ENCODE measurements at places on chromosomes 3 and 15.
A peak's percentile ranks its signal among the peaks of the same experiment; 100 is the strongest.

GRCh38 chr15:36130641-36131310 is 448.6 kb upstream of the CDIN1 start:
- H3K4me3 ChIP-seq: no peak overlapping the region
- no peaks in the 10 kb centered on the region for H3K36me3 ChIP-seq

DNA sequence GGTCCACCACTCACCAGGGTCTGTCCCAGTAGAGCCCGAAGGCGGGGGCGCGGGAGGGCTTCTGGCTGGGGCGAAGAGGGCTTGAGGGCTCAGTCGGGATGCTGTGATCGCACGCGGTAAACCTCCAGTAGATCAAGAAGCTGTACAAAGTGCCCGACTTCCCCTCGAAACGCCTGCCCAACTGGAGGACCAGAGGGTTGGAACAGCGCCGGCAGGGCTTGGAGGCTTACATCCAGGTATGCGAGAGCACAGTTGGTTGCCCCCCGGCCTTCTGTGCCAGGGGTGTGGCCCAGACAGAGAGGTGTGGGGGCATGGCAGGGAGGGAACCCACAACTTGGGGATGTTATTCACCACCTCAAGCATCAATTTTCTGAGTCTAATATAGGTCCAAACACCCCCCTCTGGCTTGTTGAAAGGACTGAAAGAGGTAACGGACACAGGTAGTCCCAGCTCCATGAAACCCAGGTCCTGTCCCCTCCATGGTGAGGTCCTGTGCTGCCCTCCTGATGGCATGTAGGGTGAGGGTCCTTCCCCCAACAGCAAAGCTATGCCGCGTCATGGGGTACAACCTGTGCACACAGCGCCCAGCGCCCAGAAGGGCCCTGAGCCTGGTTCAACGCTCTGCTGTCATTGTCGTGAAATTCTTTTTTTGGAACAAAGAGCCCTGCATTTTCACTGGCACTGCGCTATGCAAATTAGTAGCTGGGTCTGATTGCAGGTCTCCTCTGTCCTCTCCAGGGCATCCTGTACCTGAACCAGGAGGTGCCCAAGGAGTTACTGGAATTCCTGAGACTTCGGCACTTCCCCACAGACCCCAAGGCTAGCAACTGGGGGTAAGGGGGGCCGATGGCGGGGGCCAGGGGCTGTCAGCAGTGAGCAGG is 1.2 kb downstream of the SNX22 start:
- H3K4me1 ChIP-seq: peaks cover 38% of the 10 kb centered on the region
- H3K27ac ChIP-seq: no peak overlapping the region
- no peak for DNase-seq
- peaks cover 32% of the 10 kb centered on the region for H3K36me3 ChIP-seq

GRCh38 chr3:141808586-141808985 is 45.4 kb downstream of the GRK7 start:
- DNase-seq: no peak
- H3K27me3 ChIP-seq: no peaks in the 10 kb centered on the region
- no peaks in the 10 kb centered on the region for H3K36me3 ChIP-seq

- peaks cover 83% of the 10 kb centered on the region for H3K4me1 ChIP-seq
- no peaks in the 10 kb centered on the region for H3K27me3 ChIP-seq
- no peak overlapping the region for H3K27ac ChIP-seq
These were observed 8.2 kb downstream of the LRIG1 start for GRCh38 chr3:66492672-66493071.

GRCh38 chr3:188581792-188582191 is 427.8 kb downstream of the LPP start:
- H3K27me3 ChIP-seq: no peaks in the 10 kb centered on the region
- no peaks in the 10 kb centered on the region for H3K36me3 ChIP-seq
- no peak overlapping the region for H3K27ac ChIP-seq
- H3K4me1 ChIP-seq: peaks cover 3% of the 10 kb centered on the region
- H3K4me3 ChIP-seq: no peak overlapping the region
- no peak for DNase-seq

GRCh38 chr15:42133886-42134502 is 22.4 kb downstream of the PLA2G4F start:
- H3K4me1 ChIP-seq: no peaks in the 10 kb centered on the region
- DNase-seq: peak; percentile 16
- H3K4me3 ChIP-seq: no peak overlapping the region
- H3K27ac ChIP-seq: no peak overlapping the region
- peaks cover 15% of the 10 kb centered on the region for H3K27me3 ChIP-seq

GRCh38 chr15:83404121-83404520 is 43.0 kb upstream of the SH3GL3 start:
- peaks cover 33% of the 10 kb centered on the region for H3K27me3 ChIP-seq
- H3K4me1 ChIP-seq: no peaks in the 10 kb centered on the region
- DNase-seq: no peak

DNA sequence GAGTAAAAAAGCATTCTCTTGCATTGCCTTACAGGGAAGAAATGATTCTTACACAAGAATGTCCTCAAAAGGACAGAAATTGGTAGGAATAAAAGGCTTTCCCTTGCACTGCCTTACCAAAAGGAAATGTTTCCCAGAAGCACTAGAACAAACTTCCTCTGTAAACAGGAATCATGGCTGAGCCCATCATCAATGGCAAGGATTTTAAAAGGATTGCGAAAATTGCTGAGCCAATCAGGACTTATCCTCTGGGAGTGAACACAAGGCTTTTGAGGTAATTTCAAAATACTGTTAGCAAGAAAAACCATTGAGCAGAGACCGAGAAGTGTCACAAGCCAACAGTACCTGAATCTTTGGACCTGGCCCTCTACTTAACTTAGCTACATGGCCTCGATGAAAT is 897.3 kb downstream of the ROBO1 start:
- no peaks in the 10 kb centered on the region for H3K27me3 ChIP-seq
- no peak overlapping the region for H3K4me3 ChIP-seq
- DNase-seq: no peak
- no peaks in the 10 kb centered on the region for H3K36me3 ChIP-seq

GRCh38 chr3:140599496-140599895 is 78.4 kb upstream of the TRIM42 start:
- peaks cover under 1% of the 10 kb centered on the region for H3K27me3 ChIP-seq
- H3K36me3 ChIP-seq: no peaks in the 10 kb centered on the region
- DNase-seq: no peak
- H3K4me3 ChIP-seq: no peak overlapping the region

GRCh38 chr3:62918131-62918530 is 42.9 kb upstream of the CADPS start:
- peaks cover 4% of the 10 kb centered on the region for H3K27me3 ChIP-seq
- H3K27ac ChIP-seq: no peak overlapping the region
- peaks cover 4% of the 10 kb centered on the region for H3K36me3 ChIP-seq
- no peaks in the 10 kb centered on the region for H3K4me1 ChIP-seq

- H3K27ac ChIP-seq: no peak overlapping the region
- DNase-seq: no peak
- no peak overlapping the region for H3K4me3 ChIP-seq
- peaks cover 2% of the 10 kb centered on the region for H3K4me1 ChIP-seq
- no peaks in the 10 kb centered on the region for H3K36me3 ChIP-seq
These were observed 23.9 kb upstream of the UBE2E1 start for GRCh38 chr3:23781871-23782270.

DNA sequence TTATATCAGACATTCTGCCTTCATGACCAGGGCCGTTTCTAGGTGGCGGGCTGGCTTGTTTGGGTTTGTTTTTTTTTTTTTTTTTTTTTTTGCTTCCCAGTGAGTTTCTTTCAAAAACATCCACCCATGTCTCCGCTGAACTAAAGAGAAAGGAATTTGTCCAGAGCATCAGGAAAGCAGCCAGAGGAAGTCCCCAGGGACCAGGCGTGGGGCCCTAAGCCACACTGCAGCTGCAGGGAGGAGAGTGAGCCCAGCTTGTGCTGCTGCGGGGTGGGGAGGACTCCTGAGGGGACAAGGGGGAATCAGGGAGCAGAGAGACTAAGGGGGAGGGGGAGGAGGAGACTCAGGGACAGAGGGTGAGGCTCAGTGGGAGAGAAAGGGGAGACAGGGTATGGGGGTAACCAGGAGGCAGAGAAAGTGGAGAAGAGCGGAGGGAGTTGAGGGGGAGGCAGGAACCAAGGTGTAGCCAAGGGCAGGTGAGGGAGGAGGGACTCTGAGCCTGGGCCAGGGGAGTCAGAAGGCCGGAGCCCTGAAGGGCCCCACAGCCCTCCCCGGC is 49.5 kb downstream of the CYP11A1 start:
- no peak for DNase-seq
- no peaks in the 10 kb centered on the region for H3K36me3 ChIP-seq
- H3K27ac ChIP-seq: peak overlapping the region; percentile 87
- no peaks in the 10 kb centered on the region for H3K27me3 ChIP-seq
- peak overlapping the region; percentile 30 for H3K4me3 ChIP-seq

GRCh38 chr3:85539232-85539631 is 580.4 kb downstream of the CADM2 start:
- H3K4me3 ChIP-seq: no peak overlapping the region
- no peaks in the 10 kb centered on the region for H3K4me1 ChIP-seq
- no peak for DNase-seq
- no peaks in the 10 kb centered on the region for H3K36me3 ChIP-seq
- no peaks in the 10 kb centered on the region for H3K27me3 ChIP-seq

- H3K4me1 ChIP-seq: peaks cover 72% of the 10 kb centered on the region
- H3K27ac ChIP-seq: peak overlapping the region; percentile 100
- DNase-seq: no peak
- peak overlapping the region; percentile 98 for H3K4me3 ChIP-seq
- peaks cover 5% of the 10 kb centered on the region for H3K36me3 ChIP-seq
- H3K27me3 ChIP-seq: no peaks in the 10 kb centered on the region
These were observed 594 bp upstream of the ICE2 start for GRCh38 chr15:60479361-60480110.

DNA sequence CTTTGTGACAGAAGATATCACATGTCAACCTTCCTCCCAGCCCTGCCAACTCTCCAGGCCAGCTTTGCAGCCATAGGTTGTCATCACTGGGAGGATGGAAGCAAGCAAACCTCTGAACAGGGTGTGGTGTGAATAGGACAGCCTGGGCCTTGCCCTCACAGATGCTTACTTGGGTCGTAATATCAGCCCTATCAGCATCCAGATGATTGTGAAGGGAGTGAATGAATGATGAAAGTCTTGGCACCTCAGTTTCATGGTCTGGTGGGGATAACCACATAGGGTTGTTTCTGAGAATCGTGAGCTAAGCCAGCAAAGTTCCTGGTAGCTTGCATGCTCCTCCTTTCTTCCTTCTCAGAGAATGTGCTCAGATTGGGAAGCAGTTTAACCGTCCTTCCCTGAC is 55.1 kb upstream of the POLR2M start:
- H3K36me3 ChIP-seq: no peaks in the 10 kb centered on the region
- H3K27me3 ChIP-seq: peaks cover 16% of the 10 kb centered on the region
- H3K4me3 ChIP-seq: no peak overlapping the region
- no peak for DNase-seq

DNA sequence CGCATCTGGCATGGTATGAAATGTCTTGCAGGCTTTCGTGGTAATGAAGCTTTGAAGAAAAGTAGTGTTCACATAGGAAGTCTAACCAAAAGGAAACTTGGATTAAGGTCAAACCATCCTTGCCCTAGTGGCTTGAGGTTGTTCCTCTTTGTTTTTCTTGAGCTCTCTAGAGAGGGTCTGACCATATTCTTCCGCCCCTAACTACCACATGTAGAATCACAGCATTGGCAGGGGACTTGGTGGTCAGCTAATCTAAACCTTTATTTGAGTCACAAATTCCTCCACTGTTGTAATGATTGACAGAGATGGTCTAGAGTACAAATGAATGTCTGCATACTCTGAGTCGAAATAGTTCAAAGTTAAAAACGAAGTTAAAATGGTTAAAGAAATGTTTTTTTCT is 39.1 kb upstream of the PHLDB2 start:
- H3K27ac ChIP-seq: no peak overlapping the region
- no peak for DNase-seq
- H3K4me1 ChIP-seq: no peaks in the 10 kb centered on the region
- peaks cover 18% of the 10 kb centered on the region for H3K36me3 ChIP-seq
- no peaks in the 10 kb centered on the region for H3K27me3 ChIP-seq
- no peak overlapping the region for H3K4me3 ChIP-seq

- H3K36me3 ChIP-seq: peaks cover 37% of the 10 kb centered on the region
- peak overlapping the region; percentile 74 for H3K27ac ChIP-seq
- peak overlapping the region; percentile 21 for H3K4me3 ChIP-seq
- no peaks in the 10 kb centered on the region for H3K27me3 ChIP-seq
- peaks cover 78% of the 10 kb centered on the region for H3K4me1 ChIP-seq
These were observed 105.8 kb downstream of the CBLB start for GRCh38 chr3:105762749-105763658.

- H3K4me1 ChIP-seq: no peaks in the 10 kb centered on the region
- no peak for DNase-seq
- no peak overlapping the region for H3K4me3 ChIP-seq
- H3K36me3 ChIP-seq: no peaks in the 10 kb centered on the region
These were observed 228.9 kb upstream of the MRPL3 start for GRCh38 chr3:131731709-131732108.

- H3K27ac ChIP-seq: no peak overlapping the region
- H3K4me1 ChIP-seq: no peaks in the 10 kb centered on the region
- DNase-seq: no peak
- H3K4me3 ChIP-seq: no peak overlapping the region
These were observed 35.2 kb upstream of the MELTF start for GRCh38 chr3:197064771-197065170.

DNA sequence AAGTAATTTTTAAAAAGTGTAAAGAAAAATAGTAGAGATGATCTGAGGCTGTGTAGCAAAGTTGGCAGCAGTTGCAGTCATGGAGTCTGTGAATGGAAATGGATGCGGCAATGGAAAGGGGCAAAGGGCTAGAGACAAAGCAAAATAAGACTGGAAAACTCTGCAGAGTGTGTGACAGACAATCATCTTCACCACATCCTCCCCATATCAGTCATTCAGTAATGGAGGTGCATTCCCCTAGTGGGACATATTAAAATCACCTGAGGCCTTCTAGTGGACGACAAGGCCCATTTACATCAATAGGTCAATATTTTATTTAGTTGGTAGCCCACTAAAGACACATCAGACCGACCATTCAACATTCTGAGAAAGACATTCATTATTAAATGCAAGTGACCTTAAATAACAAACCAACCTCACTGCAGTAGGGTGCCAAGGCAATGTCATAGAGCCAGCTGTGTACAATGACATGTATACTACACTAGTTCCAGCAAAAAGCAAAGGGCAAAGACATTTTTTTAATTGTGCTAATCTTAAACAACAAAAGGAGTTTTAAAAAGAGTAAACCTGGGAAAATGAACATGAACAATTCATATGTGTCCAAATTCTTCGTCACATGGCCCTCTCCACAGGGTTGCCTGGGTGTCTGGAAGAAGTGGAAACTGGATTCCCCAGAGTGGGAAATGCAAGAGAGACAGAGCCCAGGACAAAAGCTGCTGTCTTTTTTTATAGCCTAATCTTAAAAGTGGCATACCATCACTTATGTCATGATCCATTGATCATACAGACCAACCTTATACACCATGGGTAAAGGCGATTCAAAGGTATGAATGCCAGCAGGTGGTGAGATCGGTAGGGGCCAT is 15.6 kb upstream of the RAP2B start:
- no peaks in the 10 kb centered on the region for H3K4me1 ChIP-seq
- no peaks in the 10 kb centered on the region for H3K36me3 ChIP-seq
- no peak overlapping the region for H3K4me3 ChIP-seq
- H3K27ac ChIP-seq: no peak overlapping the region
- no peaks in the 10 kb centered on the region for H3K27me3 ChIP-seq

- H3K27me3 ChIP-seq: peaks cover 7% of the 10 kb centered on the region
- no peak overlapping the region for H3K4me3 ChIP-seq
- H3K4me1 ChIP-seq: no peaks in the 10 kb centered on the region
These were observed 236.6 kb upstream of the PROK2 start for GRCh38 chr3:72021531-72021930.

GRCh38 chr3:67518236-67518635 is 136.2 kb downstream of the SUCLG2 start:
- no peak for DNase-seq
- H3K36me3 ChIP-seq: peaks cover 79% of the 10 kb centered on the region
- H3K4me1 ChIP-seq: no peaks in the 10 kb centered on the region
- H3K27me3 ChIP-seq: no peaks in the 10 kb centered on the region
- H3K27ac ChIP-seq: no peak overlapping the region
- no peak overlapping the region for H3K4me3 ChIP-seq

- no peak within 1 kb of the TSS for H3K27ac ChIP-seq
- peak; percentile 55 for DNase-seq
- H3K4me3 ChIP-seq: no peak within 1 kb of the TSS
- H3K4me1 ChIP-seq: peaks cover 2% of the 10 kb centered on the region
These were observed at the start of gene PRR23E for GRCh38 chr3:127192576-127193232. Gene PRR23E (plus strand): TSS chr3:127193131. CDS start chr3:127196686, 3,555 bp downstream.

Measured in naive thymus-derived CD8-positive, alpha-beta T cell (primary cell).